ENCODE measurements at places on chromosomes 11 and 22.

- H3K27me3 ChIP-seq, result no peaks in the 10 kb centered on the region
- H3K27ac ChIP-seq, result no peak overlapping the region
- no peaks in the 10 kb centered on the region for H3K36me3 ChIP-seq
- no peaks in the 10 kb centered on the region for H3K4me1 ChIP-seq
- no peak overlapping the region for H3K4me3 ChIP-seq
Measured at GRCh38 chr22:31151872-31152271, 8.1 kb upstream of the RNF185 start.

- no peaks in the 10 kb centered on the region for H3K4me1 ChIP-seq
- no peak for DNase-seq
- no peak overlapping the region for H3K27ac ChIP-seq
Measured at GRCh38 chr11:60504219-60504905, 10.8 kb upstream of the MS4A13 start.

DNA sequence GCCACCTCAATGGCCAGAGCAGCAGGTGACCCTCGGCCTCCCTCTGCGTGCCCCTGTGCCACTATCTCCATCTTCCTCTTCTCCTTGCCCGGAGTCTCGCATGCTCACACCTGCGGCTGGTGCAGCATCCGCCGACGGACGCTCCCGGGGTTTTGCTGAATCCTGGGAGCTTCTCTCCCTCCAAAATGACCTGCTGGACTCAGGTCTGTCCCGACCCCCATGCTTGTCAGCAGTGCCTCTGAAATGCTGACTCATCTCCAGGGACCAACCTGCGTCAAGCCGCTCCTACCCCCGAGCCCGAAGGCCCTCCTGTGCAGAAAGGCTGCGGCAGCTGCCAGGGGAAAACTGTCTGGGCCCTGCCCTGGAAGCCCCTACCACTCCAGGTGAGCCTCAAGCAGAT, 58.4 kb downstream of the CELSR1 start:
- H3K4me1 ChIP-seq, result peaks cover 9% of the 10 kb centered on the region
- no peak for DNase-seq
- no peak overlapping the region for H3K27ac ChIP-seq
- H3K36me3 ChIP-seq, result no peaks in the 10 kb centered on the region
- H3K27me3 ChIP-seq, result no peaks in the 10 kb centered on the region

DNA sequence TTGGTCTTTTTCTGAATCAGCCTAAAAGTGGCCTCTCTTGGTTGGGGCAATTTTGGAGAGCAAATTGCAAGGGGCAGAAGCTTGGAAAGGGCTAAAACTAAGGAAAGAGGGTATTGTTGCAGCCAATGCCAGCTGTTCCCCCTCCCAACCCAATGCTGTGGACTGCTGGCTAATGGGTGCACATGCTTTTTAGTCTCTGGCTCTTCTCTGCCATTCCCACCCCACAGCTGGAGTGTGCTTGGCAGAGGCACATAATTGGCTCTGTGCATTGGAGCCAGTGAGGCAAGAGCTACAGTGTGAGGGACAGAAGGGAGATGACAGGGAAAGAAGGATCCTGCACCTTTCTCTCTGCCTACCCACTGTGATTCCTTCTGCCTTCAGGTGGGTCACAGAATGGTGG, 140.0 kb downstream of the NECTIN1 start:
- H3K4me3 ChIP-seq, result no peak overlapping the region
- no peak for DNase-seq
- no peaks in the 10 kb centered on the region for H3K36me3 ChIP-seq
- no peaks in the 10 kb centered on the region for H3K27me3 ChIP-seq

DNA sequence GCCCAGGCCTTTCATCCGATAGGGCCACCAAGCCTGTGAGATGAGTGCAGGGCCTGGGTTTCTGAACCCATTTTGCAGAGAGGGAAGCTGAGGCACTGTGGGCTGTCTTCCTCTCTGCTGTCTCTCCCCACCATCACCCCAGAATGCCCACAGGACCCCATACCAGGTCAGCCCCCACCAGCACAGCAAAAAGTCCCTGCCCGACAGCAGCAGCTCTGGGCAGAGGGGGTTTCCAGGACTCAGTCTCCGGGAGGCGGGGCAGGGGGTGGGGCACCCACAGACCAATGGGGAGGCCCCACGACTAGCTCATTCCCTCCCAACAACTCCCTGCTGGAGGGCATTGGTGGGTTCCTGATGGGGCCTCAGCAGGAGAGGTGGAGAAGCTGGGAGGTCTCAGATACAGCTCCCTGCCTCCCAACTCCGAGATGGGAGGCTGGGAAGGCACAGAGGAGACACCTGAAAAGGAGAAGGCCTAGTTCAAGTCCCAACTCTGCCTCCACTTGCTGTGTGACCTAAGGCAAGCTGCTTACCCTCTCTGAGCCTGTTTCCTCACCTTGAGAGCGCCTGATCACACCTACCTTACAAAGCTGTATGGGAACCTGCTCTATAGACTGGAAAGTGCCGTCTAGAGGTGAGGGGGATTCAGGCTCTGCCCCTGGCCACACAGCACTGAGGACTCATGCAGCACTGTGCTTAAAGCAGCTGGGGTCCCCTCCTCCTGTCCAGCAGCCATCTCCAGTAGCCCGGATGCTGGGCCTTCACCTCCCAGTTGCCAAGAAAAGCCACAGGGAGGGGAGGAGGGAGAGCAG, 3.5 kb downstream of the CBX7 start:
- DNase-seq, result no peak
- peaks cover 22% of the 10 kb centered on the region for H3K27me3 ChIP-seq
- peaks cover 21% of the 10 kb centered on the region for H3K4me1 ChIP-seq
- H3K4me3 ChIP-seq, result no peak overlapping the region
- H3K27ac ChIP-seq, result no peak overlapping the region

DNA sequence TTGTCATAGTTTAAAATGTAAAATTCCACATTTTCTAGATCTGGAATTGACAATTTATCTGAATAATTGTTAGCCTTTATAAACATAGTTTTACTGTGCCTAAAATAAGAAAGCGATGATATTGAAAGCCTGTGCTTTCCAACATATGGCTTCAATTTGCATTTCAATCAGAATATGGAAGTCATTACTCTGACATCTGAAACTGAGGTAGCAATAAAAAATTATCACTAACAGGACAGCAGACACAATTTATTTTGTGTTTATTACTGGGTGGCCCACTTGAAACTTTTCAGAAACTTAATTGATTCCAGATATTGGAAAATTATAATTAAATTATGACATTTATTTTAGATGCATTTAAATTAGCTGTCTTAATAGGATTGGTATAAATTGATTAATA, 78.5 kb downstream of the TMEM135 start:
- no peak overlapping the region for H3K4me3 ChIP-seq
- no peak for DNase-seq
- H3K36me3 ChIP-seq, result no peaks in the 10 kb centered on the region

GRCh38 chr11:8323161-8323935, 59.7 kb upstream of the LMO1 start:
- no peaks in the 10 kb centered on the region for H3K4me1 ChIP-seq
- no peaks in the 10 kb centered on the region for H3K27me3 ChIP-seq
- no peak overlapping the region for H3K27ac ChIP-seq
- H3K4me3 ChIP-seq, result no peak overlapping the region
- no peaks in the 10 kb centered on the region for H3K36me3 ChIP-seq
- DNase-seq, result no peak

DNA sequence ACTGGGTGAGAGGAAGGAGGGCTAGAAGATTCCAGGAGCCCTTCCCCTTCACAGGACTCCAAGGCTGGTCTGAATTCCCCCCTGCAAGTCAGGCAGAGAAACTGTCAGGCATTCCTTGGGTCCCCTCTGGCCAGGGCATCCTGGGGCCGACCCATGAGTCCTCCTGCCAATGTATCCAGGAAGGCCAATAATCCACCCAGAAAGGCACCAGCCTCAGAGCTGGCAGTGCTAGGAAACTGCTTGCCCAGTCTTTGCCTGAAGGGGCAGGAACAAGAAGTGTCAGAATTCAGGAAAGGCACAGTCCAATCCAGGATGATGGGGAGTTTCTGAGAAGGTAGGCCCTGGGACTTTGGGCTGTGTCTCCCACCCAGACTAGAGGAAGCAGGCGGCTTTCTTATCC, 41.0 kb downstream of the BUD13 start:
- peak overlapping the region; percentile 17 for H3K27ac ChIP-seq
- peaks cover 24% of the 10 kb centered on the region for H3K4me1 ChIP-seq
- peaks cover 2% of the 10 kb centered on the region for H3K36me3 ChIP-seq

GRCh38 chr11:57668434-57668782, 494 bp downstream of the ZDHHC5 start:
- DNase-seq, result no peak
- H3K4me1 ChIP-seq, result no peaks in the 10 kb centered on the region
- peak overlapping the region; percentile 97 for H3K27ac ChIP-seq
- peak overlapping the region; percentile 82 for H3K4me3 ChIP-seq

GRCh38 chr11:116312570-116313391, 460.0 kb downstream of the BUD13 start:
- DNase-seq, result no peak
- H3K36me3 ChIP-seq, result no peaks in the 10 kb centered on the region

GRCh38 chr11:89161949-89162348, 15.7 kb upstream of the TYR start:
- H3K36me3 ChIP-seq, result no peaks in the 10 kb centered on the region
- H3K27ac ChIP-seq, result no peak overlapping the region
- no peaks in the 10 kb centered on the region for H3K27me3 ChIP-seq
- no peak for DNase-seq

- DNase-seq, result no peak
- H3K27ac ChIP-seq, result no peak overlapping the region
- H3K27me3 ChIP-seq, result no peaks in the 10 kb centered on the region
- H3K4me3 ChIP-seq, result no peak overlapping the region
- no peaks in the 10 kb centered on the region for H3K4me1 ChIP-seq
Measured at GRCh38 chr11:24828938-24829605, 332.2 kb downstream of the LUZP2 start.

- DNase-seq, result no peak
- H3K4me1 ChIP-seq, result peaks cover 13% of the 10 kb centered on the region
- peak overlapping the region; percentile 92 for H3K4me3 ChIP-seq
- peak overlapping the region; percentile 26 for H3K27ac ChIP-seq
Measured at GRCh38 chr22:21568347-21569075, 997 bp downstream of the UBE2L3 start.

DNA sequence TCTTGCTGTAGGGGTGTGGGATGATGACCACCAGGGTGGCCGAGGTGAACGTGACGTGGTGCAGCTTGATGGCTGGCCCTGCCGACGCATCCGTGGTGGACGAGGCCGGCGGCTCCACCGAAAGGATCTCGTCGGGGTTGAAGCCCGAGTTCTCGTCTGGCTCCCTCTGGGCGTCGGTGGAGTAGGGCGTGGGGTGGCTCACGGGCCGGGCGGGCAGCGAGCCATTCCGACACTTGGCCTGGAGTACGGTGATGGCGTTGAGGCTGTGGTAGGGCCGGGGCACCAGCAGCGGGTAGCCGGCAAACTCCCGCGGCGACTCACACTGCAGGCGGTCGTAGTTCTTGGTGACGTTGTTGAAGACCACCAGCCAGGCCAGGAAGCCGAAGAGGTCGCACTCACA, 52.7 kb downstream of the ELFN2 start:
- no peaks in the 10 kb centered on the region for H3K36me3 ChIP-seq
- H3K4me3 ChIP-seq, result no peak overlapping the region
- no peak overlapping the region for H3K27ac ChIP-seq
- DNase-seq, result no peak

DNA sequence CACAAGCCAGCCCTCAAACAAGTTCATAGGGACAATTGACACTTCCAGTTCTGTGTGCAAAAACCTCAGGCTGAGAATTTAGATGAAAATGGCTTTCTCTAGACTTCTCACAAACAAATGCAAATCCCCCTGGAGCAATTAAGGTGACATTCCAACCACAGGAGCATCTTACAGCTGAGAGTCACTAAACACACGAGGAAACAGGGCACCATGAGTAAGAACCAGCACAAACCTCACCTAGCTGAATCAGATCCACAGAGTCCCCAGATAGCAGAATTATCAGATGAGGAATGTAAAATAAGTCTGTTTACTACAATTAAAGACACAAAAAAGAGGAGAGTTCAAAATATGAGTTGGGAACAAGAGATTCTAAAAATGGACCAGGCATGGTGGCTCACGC, 51.5 kb downstream of the RTL6 start:
- no peak for DNase-seq
- no peak overlapping the region for H3K27ac ChIP-seq
- H3K27me3 ChIP-seq, result peaks cover 20% of the 10 kb centered on the region
- H3K4me3 ChIP-seq, result no peak overlapping the region

GRCh38 chr22:39503630-39504029, 1.5 kb downstream of the MIEF1 start:
- H3K27ac ChIP-seq, result no peak overlapping the region
- H3K27me3 ChIP-seq, result no peaks in the 10 kb centered on the region
- peak overlapping the region; percentile 95 for H3K4me3 ChIP-seq
- no peak for DNase-seq
- H3K36me3 ChIP-seq, result peaks cover 26% of the 10 kb centered on the region
- peaks cover 13% of the 10 kb centered on the region for H3K4me1 ChIP-seq

DNA sequence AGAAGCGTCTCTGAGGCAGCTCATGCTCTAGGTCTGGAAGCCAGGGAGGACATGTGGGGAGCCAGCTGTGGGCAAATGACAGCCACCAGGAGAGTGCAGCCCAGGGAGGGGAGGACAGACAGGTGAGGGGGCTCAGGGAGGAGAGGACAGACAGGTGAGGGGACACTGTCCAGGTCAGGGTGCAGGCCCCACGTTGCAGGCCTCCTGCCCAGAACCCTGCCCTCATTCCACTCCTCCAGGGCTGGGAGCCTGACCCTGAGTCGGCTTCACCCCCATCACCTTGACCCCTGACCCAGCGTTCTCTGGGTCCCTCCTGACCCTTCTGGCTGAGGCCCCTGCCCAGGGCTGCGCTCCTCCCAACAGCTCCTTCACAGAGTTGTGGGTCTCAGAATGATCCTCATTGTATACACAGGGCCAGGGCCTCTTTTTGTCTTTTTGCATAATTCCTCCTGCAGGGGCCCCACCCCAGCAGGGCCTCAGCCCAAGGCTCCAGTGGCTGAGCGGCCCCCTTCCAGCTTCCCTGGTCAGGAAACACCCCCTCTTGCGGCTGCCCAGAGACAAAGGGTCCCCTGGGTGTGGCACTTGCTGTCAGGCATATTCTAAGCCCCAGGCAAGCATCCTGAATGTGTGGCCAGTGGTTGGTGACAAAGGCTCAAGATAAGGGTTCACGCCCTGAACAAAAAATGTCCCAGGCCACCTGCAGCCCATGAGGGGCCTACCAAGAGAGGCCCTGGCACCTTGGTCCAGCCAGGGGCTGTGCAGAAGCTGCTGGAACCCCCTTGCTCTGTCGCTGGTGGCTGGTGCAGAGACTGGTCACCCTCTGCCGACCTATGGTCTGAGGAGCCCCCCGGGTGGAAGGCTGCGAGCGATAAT, 853.0 kb downstream of the BRD1 start:
- H3K4me3 ChIP-seq, result no peak overlapping the region
- no peaks in the 10 kb centered on the region for H3K4me1 ChIP-seq
- no peaks in the 10 kb centered on the region for H3K36me3 ChIP-seq
- H3K27ac ChIP-seq, result no peak overlapping the region
